ENCODE measurements at places on chromosomes 2 and 18.
A peak's percentile ranks its signal among the peaks of the same experiment; 100 is the strongest.

DNA sequence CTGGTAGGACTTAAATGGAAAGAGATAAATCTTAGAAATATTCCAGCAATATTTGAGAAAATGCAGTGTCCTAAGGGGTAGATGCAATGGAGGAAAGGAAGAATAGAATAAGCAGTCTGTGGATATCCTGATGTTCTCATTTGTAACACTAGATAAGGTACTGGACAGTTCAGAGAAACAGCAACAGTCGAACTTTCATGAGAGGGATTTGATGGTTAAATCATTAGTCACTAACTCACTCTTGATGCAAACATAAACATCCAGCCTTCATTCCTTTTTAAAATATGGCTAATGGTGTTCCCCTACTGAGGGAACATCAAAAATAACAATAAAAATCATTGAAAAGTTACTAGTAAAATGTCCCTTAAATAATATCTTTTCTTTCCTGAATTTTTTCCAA, 211.4 kb upstream of the SLC39A10 start:
- DNase-seq = no peak

DNA sequence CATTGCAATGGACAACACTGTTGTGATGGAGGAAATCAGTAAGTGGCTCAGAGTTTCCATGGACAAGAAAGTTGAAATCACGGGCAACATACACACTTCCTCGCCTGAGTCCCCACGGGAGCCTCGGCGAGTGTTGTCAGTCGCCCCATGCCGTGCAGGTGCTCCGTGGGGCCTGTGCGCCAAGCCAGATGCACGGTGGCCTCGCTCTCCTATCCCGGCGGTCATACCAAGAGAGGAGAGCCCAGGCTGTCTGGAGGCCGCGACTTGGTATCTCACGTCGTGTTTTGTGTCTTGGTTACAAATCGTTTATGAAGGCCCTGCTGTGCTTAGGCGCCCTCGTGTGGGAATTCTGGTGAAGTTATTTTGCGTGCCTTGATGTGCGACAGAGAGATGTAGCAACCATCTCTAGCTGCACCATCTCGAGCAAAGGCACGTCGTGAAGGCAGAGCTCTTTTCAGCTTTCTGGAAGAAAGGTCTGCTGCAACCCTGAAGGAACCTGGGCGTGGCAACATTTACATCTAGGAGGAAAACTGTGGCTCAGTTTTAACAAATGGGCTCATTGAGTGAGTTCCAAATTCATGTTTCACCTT, 21.8 kb downstream of the ATG4B start:
- peak; percentile 14 for DNase-seq

DNA sequence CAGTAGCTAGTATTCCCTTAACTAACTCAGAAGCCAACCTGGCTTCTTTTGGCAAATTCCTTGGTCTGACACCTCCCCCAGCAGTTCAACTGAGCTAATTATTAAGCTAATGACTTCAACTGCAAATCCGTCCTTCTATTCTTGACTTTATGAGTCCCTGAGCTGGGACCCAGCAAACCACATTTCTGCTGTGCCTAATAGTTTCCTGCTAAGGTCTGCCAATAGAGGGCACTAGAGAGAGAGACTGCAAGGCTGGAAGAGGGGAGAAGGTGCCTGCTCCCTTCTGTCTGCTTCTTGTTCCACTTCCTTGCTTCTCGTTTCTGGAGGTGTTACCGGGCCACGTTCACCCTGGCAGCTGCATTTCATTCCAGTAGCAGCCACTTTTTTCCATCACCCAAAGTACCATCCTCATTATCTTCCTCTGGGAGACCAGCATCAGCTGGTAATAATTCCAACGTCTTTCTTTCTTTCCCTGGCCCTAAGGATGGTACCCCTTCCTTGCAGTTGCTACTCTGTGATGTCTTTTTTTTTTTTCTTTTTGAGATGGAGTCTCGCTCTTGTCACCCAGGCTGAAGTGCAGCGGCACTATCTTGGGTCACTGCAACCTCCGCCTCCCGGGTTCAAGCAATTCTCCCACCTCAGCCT, 352.0 kb downstream of the TNS1 start:
- DNase-seq = no peak

DNA sequence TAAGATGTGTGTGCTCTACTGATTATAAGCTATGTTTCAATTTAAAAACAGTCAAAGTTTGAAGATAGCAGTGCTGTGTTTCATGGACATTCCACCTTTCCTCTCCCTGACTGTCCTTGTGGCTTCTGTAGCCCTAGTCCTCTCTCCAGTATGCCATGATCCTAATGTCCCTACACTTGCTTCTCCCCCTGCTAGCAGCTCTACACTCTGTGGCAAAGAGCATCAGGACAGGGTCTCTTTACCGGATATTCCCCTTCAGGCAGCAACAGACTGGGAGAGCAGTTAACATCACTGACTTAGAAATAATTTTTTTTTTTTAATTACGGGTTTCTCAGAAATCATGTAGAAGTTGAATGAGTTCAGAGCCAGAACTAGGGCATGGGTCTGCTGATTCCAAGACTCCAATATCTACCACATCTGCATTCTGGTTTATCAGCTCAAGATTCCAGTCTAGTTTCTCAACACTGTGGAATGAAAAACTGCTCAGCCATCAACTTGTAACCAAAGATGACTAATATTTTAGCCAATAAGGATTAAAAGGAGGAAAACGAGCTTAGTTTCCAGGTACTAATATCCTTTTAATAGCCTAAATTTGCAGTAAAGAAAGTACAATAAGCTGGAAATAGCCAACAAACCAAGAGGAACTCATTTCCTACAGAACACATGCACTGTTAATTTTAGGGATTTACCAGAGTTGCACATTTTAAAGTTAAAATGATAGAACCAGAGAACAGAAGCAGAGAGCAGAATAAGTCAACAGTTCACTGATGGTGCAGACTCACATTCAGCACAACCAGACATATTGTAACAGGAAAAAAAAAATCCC, 45.2 kb downstream of the TMEM131 start:
- DNase-seq = no peak

DNA sequence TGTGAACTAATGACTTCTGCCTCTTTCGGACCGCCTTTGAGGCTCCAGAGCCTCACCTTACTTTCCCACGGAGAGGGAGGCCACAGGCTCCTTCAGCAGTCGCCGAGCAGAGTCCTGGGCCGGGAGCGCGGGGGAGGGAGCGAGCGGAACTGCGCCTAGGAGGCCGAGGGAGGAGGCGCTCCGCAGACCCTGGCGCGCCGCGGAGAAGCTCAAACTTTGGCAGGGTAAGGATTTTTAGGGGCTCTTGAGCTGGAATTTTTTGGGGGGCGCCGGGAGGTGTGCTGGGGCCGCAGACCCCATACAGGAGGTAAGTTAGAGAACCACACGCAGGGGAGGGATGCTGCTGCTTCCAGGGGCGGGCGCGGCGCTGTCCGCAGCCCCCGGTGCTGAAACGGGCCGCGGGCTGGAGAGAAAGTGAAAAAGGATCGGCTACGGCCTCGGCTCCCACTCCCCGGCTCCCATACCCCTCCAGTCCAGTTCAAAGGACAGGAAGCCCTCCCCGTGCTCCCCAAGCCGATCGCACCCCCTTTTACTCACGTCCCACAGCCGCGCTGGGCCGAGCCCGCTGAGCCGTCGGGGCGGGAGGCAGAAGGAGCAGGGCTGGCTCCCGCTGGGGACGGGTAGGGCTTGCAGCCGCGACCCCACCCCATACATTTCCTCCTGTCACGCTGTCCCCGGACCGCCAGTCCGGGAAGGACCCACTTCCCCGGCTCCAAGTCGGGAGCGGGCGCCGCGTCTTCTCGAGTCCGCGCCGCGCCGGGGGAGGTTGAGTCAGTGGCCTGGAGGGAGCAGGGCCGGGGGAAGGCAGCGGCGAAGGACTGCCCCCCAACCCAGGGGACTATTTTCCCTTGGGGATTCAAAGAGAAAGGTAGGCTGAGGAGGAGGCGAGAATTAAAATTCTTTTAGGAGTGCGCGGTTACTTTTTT, at the start of gene CNGA3:
Gene CNGA3, plus strand, starts transcription at position 146 of the 926 bp plus-strand sequence. CDS start 23,520 bp downstream, outside the sequence.
- DNase-seq = no peak

- no peak for DNase-seq
These were observed 246.7 kb downstream of the DLGAP1 start for GRCh38 chr18:4208366-4208765.

- no peak for DNase-seq
These were observed 38.1 kb upstream of the NTSR2 start for GRCh38 chr2:11708106-11708505.

GRCh38 chr2:74917702-74918619, 40.5 kb upstream of the POLE4 start:
- DNase-seq = no peak

DNA sequence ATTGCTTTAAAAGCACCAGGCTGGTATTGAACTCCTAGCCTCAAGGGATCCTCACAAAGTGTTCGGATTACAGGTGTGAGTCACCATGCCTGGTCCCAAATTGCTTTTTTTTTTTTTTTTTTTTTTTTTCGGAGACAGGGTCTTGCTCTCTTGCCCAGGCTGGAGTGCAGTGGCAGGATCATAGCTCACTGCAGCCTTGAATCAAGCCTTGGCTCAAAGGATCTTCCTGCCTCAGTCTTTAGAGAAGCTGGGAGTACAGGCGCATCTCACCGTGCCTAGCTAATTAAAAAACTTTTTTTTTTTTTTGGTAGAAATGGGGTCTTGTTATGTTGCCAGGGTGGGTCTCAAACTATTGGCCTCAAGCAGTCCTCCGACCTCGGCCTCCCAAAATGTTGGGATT, 12.8 kb downstream of the MTA3 start:
- no peak for DNase-seq

DNA sequence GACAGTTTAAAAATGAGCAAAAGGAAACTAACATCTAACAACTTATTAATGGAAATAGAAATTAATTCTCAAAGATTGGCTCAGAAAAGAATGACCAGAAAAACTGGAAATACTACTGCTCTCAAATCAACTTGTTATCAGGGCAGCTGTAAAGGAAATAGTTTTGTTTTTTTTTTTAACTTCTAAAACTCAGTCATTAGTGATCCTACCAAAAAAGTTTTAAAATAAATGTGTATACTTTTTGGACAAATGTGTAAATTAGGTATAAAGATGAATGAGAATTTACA, 52.1 kb upstream of the PEX13 start:
- no peak for DNase-seq

DNA sequence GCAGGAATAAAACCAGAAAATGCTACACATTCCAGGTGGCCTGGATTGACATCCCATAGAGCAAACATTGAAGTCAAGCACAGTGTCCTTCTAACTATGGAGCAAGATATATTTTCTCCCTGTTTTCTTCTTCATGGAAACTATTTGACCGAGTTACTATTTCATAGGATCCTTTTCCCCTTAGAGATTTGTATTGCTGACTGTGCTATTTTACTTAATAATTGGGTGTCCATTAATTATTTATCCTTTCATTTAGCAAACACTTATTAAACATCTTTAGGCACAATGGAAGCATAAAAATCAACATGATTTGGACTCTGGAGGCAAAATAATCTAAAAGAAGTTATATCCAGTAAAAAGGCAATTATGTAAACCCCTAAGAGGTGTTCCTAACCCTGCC, 782.8 kb upstream of the ACVR2A start:
- DNase-seq = no peak

DNA sequence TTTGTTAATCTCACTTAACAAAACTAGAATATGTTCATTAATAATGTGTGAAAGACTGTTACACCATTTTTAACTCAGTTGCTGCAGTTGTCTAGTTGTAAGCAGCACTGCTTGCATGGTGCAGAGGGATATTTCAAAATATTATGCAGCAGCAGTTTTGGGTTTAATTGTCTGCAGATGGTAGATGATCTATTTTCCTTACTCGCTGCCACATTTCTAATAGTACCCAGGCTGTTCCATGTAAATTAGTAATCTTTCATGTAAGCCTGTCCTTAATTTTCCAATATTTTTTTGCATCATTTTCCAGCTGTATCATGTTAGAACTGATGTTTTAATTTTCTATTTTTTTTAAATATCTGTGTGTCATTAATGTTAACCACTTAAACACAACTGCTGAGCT, 488.1 kb upstream of the RAB12 start:
- DNase-seq = no peak

- DNase-seq = no peak
These were observed 198.8 kb downstream of the NAPG start for GRCh38 chr18:10724666-10725065.

DNA sequence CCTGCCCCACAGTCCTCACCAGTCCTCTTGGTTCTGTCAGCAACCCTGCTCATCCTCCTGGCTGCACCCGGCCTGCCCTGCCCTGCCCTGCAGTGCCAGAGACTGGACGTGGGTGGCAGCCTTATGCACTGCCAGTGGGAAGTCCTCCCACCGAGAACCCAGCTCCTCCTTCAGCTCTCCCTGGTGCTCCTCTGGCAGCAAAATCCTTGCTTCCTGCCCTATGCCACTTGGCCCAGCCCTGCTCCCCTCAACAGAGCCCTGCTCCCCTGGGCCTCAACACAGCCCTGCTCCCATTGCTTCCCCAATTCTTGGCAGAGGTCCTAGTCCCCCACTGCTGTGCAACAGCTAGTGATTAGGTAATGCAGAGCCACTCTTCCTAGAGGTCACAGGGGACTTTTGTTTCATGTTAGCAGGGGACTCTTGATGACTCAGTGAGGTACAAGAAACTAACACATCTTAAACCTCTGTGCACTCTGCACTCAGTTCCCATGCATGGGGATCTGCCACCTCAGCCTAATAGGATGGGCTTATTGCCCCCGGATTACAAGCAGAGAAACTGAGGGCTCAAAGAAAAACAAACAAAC, 58.0 kb upstream of the EDAR start:
- no peak for DNase-seq

DNA sequence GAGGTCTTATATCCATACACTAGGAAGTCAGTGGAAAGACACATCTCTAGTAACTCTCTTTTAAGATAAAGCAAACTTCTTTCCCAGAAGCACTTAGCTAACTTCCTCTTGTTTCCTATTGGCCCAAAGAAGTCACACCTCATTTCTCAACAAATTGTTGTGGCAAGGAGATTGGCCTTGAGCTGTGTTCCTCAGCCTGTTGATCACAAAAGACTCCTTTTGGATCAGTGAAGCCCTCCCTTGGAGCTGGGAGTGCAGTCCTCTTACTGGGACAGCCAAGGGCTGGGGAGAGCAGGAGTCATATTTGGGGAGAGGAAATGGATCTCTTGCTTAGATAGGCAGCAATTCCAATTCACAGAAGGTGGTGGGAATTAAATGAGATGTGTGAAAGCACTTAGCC, 51.2 kb upstream of the DAPL1 start:
- no peak for DNase-seq

DNA sequence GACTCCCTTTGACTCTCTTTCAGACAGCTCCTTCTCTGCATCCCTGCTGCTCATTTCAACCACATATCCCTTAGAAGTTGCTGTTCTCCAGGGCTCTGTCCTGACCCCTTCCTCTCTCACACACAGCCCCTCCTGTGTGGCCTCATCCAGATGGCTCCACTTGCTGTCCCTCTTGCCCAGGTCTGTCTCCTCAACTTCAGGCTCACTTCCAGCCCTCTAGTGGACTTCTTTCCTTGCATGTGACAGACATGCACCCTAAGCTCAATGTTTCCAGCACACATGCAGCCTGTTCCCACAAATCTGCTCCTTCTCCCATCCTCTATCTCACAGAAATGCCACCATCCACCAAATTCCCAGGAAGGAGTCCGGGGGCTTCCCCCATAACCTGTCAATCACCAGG, 9.0 kb upstream of the MRPL19 start:
- no peak for DNase-seq

DNA sequence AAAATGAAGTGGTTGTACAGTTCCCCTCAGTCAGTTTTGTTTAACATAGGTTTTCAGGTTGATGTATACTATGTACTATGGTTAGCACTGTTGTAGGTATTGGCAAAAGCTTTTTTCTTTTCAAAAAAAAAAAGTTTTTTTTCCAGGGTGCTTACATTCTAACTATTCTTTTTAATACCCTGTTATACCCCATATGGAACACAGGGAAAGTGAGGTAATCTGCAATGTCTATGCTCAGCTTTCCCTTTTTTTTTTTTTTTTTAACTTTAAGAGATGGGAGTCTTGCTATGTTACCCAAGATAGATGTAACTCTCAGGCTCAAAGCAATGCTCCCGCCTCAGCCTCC, 590 bp upstream of the CCDC138 start:
- DNase-seq = no peak
